Cardiac atrium fibroblast (primary cell): ENCODE measurements at places on chromosomes 3 and 15. TPM values are rescaled to one million over a fixed set of nuclear protein-coding genes. Genes with fewer than 3 reads are reported as not detected.

Gene SLC2A2
- not detected in 2 replicates for total RNA-seq

Gene SLC9C1
- total RNA-seq, result 0.16 TPM in 1 of 2 replicates, not detected in the other

Gene ALG1L2
- not detected in 2 replicates for total RNA-seq

Gene TLNRD1
- total RNA-seq, result 9.6 and 12.5 TPM in 2 replicates

Gene PIGZ
- total RNA-seq, result 6.3 and 9.7 TPM in 2 replicates

Gene ROBO2
- total RNA-seq, result under 0.01 and 0.32 TPM in 2 replicates

Gene OSBPL10
- total RNA-seq, result 12.2 and 15.7 TPM in 2 replicates

Gene MINDY2
- total RNA-seq, result 14.6 and 14.8 TPM in 2 replicates

Gene P3H2
- total RNA-seq, result 11.5 and 13.9 TPM in 2 replicates

Gene KBTBD13
- not detected in 2 replicates for total RNA-seq

Gene UQCC5
- total RNA-seq, result 0.18 and 0.65 TPM in 2 replicates
